NCI-H1436 treated with DMSO at 0.1 percent for 48 hours (cell line): ENCODE measurements at places on chromosomes 6 and 20.

DNA sequence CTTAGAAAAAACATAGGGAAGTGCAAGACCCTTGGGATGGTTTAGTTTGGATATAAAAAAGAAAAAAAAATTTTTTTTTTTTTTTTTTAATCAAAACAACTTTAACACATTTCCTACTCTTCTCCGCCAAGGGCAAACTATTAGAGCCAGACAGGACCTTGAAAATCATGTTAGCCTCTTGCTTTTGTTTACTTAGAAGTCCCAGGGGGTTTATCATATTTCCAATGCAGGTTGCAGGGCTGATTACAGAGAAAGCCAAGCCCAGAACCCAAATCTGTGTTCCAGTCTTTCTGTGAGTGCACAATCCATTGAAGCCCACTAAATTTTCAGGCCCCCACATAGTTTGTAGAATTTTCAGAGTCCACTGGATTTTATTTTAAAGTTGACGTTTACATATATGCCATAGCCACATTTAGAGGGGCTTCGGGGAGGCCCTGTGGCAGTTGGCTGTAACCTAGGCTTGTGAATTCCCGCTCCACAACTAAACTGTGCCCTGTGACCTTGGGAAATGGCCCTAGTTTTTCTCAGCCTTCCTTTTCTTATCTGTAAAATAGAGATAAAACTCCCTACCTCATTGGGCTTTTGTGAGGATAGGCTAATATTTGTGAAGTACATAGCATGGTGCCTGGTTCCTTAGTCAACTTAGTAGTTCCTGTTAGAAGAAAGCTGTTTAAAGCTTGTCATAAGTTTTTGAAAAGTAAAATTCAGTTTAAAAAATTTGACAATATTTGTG, 55.7 kb downstream of the NCOA7 start:
- peak; percentile 56 for DNase-seq

DNA sequence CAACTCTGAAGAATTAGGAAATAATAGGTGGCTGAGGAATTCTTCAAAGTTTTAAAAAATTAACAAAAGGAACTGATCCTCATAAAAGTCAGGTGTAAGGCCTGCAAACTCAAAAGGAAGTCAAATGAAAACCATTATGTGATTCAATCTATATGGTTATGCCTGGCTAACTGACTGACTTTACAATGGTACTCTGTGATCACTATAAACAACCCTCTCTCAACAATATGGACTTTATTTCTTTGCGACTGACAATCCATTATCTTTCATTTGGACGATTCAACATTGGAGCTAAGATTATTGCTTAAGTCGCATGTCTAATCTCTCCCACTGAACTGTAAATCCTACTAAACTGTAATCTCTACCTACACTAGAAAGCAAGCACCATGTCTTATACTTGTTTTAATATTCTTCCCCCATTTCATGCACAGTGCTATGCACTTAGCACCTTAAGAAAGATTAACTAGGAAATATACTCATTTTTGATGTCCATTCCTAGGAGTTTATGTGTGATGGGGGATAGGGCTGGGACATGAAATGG, 1.4 kb downstream of the STK38 start:
- DNase-seq: no peak

DNA sequence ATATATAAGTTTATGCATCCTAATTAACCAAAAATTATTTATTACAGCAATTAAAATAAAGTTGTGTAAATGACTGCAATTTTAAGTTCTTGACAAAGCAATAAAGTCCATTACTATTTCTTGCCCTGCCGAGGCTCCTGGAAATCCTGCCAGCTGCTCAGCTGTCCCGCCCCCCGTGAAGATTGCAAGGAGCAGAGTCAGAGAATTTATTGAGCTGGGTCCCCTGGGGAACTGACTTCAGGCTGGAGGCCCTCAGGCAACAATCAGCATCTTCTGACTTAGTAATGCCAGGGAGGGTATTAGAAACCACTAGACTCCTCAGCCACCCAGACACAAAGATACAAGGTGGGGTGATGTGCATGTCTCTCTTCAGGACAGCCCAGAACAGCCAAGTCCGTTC, 92.3 kb downstream of the EDN3 start:
- no peak for DNase-seq

GRCh38 chr6:114886670-114887436, 544.0 kb upstream of the HS3ST5 start:
- no peak for DNase-seq

DNA sequence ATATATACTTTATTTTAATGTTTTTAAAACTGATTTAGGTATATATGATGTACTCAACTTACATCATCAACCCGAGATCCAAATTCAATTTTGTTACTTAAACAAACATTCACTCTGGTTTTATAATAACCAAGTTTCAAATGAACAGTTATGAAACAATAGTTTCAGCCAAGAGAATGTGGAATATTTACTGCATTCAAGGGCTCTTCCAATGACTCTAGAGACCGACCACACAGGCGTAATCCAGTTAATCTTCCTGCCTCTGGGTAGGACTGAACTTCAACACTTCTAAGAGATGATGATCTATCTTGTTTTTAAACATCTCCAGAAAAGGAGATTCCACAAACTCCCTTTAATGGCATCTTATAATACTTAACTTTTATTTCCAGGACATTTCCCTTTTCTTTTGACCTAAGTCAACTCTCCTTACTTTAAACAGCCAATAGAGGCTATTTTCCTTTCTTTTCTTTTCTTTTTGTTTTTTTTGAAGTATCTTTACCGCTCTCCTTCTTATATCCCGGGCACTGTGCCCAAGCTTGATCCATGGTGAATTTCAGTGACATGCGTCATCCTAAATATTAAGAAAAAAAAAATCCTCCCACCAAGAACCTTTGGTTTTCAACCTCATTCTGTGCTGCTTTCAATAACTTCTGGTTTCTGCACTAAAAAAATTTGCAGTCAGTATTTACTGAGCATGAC, 110.1 kb downstream of the KIF13A start:
- DNase-seq: no peak

GRCh38 chr20:9180481-9181257, 111.8 kb downstream of the PLCB4 start:
- no peak for DNase-seq

GRCh38 chr6:20318851-20319387, 82.8 kb upstream of the E2F3 start:
- DNase-seq: no peak
